Upper lobe of left lung (tissue), 6 donors: ENCODE measurements at places on chromosomes 5 and 9.

GRCh38 chr9:114156657-114157421 lies 1.5 kb downstream of the COL27A1 start:
- H3K4me1 ChIP-seq: peaks cover 23% of the 10 kb centered on the region
- DNase-seq: peak; percentile 88
- H3K27me3 ChIP-seq: peaks cover 29% of the 10 kb centered on the region
- H3K4me3 ChIP-seq: peak overlapping the region; percentile 52
- peak overlapping the region; percentile 49 for H3K27ac ChIP-seq

GRCh38 chr5:113182658-113183344 lies 206.2 kb downstream of the DCP2 start:
- H3K27ac ChIP-seq: no peak overlapping the region
- no peaks in the 10 kb centered on the region for H3K27me3 ChIP-seq
- no peak for DNase-seq
- no peaks in the 10 kb centered on the region for H3K36me3 ChIP-seq
- H3K4me1 ChIP-seq: peaks cover 11% of the 10 kb centered on the region
- no peak overlapping the region for H3K4me3 ChIP-seq

- no peak overlapping the region for H3K4me3 ChIP-seq
- H3K27me3 ChIP-seq: no peaks in the 10 kb centered on the region
- no peaks in the 10 kb centered on the region for H3K4me1 ChIP-seq
- no peak for DNase-seq
- no peaks in the 10 kb centered on the region for H3K36me3 ChIP-seq
Measured at GRCh38 chr9:8252445-8252844, 452.9 kb upstream of the DMAC1 start.

DNA sequence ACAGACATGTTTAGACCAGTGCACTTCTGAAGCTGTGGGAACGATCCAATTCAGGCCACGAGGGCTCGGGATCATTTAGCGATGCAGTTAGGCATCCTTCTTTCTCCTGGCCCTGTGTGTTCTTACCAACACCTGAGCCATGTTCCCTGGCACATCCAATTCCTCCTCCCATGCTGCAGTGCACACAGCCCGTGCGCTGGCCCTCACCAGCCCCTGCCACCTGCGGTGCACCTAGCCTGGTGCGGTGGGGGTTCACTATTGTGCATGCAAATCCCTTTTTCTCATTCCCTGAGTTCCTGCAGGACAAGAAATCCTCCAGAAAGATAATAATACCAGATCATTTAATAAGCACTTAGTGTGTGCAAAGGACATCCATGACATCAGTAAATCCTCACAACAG lies 53.5 kb downstream of the NEURL1B start:
- H3K4me3 ChIP-seq: no peak overlapping the region
- H3K4me1 ChIP-seq: peaks cover 20% of the 10 kb centered on the region
- H3K27me3 ChIP-seq: no peaks in the 10 kb centered on the region
- no peak for DNase-seq

DNA sequence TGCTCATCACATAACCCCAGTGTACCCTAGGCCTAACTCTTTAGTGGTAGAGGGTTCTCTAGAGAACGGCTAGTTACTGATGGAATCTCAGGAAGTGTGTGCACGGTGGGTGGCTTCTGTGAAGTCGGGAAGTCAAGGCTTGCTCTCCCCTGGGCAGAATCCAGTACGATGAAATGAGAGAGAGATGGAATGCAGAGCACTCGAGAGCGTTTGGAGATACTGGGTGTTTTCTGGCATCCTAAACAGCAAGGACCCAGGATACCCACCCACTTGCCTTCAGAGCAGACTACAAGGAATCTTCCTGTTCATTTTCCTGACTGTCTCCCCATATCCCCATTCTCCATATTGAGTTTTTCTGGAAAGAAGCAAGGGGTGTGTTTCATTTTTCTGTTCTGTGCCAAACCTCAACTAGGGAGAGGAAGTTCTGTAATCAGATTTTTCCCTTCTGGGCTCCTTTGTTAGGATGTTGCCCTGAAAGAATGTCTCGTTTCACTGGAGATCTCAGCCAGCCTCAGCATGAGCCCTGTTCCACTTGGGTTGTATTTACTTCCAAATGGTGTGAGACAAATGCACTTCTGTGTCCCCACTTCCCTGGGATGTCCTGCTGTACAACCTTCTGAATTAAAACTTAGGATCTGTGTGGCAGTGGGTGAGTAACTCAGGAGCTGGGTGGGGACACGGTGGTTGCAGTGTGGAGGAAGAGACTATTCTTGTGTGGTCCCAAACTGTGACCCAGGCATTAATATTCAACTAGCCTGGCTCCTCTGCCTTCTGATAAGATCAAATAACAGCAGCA lies 108.9 kb upstream of the SPRY4 start:
- H3K27me3 ChIP-seq: no peaks in the 10 kb centered on the region
- no peak overlapping the region for H3K4me3 ChIP-seq
- H3K36me3 ChIP-seq: no peaks in the 10 kb centered on the region
- DNase-seq: no peak
- H3K4me1 ChIP-seq: peaks cover 24% of the 10 kb centered on the region

DNA sequence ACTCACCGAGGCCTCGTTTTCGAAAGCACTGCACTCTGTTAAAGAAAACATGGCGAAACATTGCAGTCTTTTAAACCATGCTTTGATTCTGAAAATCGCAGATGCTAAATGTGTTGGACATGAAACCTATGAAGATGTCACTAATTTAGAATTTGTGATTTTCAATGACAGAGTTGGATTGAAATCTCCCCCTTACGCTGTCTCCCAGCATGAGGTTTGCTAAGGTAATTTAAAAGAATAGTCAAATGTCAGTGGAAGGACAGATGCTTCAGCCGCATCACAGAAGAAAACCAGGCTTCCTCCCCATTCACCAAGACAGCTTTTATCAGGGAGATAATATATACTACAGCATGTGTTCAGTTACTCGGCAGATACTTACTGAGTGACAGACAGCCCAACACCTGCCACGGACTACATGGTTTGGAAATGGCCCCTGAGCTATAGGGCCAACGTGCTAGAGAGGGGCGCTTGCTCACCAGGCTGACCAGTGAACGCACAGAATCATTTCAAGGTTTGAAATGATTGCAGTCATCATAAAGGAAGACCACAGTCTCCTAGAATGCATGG lies 136.9 kb downstream of the ADAMTS16 start:
- H3K27ac ChIP-seq: no peak overlapping the region

DNA sequence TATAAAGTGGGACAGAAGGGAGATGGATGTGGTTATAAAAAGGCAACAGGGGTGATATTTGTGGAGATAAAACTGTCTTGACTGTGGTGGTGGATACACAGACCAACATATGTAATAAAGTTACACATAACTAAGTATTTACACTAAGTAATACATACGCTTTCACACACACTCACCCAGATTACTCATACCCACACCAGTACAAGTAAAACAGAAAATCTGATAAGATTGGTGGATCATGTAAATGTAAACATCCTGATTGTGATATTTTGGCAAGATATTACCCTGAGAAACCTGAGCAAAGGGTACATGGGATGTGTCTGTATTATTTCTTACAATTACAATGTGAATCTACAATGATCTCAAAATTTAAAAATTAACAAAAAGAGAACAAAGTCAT lies 53.3 kb upstream of the SLIT3 start:
- no peaks in the 10 kb centered on the region for H3K36me3 ChIP-seq
- no peak for DNase-seq
- no peak overlapping the region for H3K4me3 ChIP-seq
- H3K4me1 ChIP-seq: no peaks in the 10 kb centered on the region
- no peak overlapping the region for H3K27ac ChIP-seq
